ENCODE measurements at places on chromosomes 2 and 18.

GRCh38 chr2:222671259-222672067 lies at the start of gene MOGAT1:
Gene MOGAT1, plus strand, starts transcription at chr2:222671658. Its CDS starts 128 bp downstream, at chr2:222671786.
- DNase-seq = no peak

DNA sequence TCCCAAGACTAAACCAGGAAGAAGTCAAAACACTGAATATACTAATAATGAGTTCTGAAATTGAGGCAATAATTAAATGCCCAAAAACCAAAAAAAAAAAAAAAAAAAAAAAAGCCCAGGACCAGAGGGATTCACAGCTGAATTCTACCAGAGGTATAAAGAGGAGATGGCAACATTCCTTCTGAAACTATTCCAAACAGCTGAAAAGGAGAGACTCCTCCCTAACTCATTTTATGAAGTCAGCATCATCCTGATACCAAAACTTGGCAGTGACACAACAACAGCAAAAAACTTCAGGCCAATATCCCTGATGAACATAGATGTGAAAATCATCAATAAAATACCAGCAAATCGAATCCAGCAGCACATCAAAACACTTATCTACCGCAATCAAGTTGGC lies 108.5 kb upstream of the COL3A1 start:
- DNase-seq = no peak

DNA sequence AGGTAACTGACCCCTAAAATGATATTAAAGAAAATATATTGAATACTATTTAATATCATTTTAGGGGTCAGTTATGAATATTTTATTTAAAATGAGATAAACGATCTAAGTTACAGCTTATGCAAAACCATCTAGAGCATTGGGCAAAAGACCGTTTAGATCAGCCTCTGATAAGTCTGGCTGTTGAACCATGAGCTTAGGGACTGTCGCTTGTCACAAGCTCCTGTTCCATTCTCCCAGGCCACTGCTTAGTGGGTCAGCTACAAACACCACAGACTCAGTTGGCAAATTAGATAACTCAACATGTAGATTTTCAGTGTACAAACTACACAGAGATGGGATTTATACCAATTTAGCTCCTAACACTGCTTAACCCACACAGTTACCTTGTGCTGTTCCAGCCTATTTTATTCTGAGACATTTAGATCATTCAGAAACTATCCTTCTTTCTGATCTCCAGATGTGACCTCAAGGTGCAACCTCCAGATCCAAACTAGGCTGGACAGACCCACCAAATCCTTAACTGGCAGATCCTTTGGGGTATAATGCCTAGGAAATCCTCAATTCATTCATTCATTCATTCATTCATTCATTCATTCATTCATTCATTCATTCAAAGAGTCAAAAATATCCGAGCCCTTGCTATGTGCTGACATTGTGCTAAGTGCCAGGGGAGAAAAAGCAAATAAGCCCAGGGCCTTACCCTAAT lies 82.8 kb downstream of the HRH4 start:
- no peak for DNase-seq

DNA sequence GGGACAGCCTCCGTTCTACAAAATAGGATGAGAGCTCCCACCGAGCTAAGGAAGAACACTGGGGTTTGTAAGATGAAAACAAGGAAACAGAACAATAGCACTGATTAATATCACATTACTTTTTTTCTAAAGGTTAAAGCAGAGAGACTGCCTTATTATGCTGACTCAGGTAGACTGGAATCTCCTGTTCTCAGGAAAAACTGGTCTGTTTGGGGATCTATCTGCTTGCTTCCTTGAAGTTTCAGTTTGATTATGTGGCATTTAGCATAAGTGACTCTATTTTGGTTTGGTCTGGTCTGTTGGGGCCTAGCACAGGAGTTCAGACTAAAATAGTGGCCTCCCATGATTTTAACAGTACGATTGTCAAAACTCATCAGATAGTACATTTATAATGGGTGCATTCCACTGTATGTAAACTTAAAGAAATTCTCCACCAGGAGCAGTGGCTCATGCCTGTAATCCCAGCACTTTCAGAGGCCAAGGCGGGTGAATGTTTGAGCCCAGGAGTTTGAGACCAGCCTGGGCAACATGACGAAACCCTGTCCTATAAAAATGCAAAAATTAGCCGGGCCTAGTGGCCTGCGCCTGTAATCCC lies 64.1 kb upstream of the NDUFV2 start:
- DNase-seq = no peak

Measured in AG04449 (cell line).